Neuronal stem cell (in vitro differentiated cells): ENCODE measurements at places on chromosomes 1 and 21.

DNA sequence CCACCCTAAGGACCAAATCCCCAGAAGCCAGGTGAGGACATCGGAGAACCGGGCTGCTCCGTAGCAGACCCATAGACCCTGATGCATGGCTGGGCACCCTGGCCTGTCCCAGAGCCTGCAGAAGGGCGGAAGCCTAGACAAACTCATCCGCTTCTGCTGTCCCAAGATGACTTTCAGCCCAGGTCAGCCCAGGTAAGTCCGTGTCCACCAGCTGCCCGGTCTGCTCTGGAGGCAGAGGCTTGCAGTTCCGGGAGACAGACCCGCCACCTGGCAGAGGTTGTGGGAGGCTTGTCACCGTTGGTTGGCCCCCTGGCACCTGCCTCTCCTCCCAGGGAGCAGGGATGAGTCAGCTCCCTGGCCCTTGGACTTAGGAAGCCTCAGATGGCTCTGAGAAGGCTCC is 22.8 kb upstream of the POFUT2 start:
- peaks cover 18% of the 10 kb centered on the region for H3K4me1 ChIP-seq
- H3K27me3 ChIP-seq: no peaks in the 10 kb centered on the region
- DNase-seq: no peak

DNA sequence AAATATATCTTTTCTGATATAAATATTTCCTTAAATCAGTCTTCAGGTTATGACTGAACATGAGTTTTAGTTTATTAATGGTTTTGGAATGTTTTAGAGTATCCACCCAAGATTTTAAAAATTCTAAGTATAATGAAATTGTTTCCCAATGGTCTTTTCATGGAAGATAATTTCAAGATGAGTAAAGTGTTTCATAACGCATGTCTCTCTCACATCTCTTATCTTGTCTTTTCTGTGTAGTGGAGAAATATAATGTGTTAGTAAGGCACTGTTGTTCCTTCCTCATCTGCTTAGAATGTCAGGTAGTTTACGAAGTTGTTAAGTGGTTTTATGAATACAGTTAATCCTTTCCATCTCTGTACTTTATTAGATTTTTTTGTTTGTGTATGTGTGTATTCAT is 49.6 kb downstream of the PLA2G4A start:
- no peaks in the 10 kb centered on the region for H3K27me3 ChIP-seq
- no peaks in the 10 kb centered on the region for H3K36me3 ChIP-seq
- H3K4me1 ChIP-seq: no peaks in the 10 kb centered on the region

DNA sequence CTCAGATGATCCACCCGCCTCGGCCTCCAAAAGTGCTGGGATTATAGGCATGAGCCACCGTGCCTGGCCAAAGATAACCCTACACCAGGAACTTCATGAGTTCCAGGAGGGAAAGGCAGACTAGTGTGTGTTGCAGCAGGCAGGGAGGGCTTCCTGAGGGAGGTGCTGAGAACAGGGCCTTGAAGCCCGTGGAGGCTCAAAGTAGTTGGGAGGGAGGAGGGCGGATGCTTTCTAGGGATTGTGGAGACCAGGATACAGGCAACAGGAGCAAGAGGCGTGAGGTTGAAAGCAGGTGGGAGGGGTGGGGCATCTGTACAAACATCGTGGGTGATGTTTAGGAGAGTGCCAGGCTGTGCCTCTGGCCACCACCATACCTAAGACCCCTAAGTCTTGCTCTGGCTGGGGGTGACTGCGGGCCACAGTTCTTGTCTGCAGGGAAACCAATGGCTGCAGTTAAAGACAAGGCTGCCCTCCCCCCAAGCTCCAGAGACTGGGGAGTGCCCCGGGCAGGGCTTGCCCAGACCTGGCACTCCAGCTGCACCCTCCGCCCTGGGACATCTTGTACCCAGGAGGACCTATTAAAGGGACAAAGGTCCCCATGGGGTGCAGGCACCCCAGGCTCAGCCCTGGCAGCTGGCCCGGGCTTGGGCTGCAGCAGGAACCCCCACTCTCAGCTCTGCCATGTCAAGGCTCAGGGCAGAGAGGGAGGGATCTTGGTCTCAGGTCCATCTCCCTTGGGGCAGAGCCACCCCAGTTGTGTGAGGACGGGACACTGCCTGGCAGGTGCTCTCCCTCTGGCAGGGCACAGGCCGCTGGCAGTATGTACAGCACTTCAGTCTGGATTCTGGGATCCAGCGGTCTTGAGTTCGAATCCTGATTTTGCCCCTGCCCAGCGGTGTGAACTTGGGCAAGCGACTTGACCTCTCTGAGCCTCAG is 22.1 kb upstream of the CASZ1 start:
- H3K4me1 ChIP-seq: peaks cover 7% of the 10 kb centered on the region
- no peak for DNase-seq
- no peaks in the 10 kb centered on the region for H3K27me3 ChIP-seq

DNA sequence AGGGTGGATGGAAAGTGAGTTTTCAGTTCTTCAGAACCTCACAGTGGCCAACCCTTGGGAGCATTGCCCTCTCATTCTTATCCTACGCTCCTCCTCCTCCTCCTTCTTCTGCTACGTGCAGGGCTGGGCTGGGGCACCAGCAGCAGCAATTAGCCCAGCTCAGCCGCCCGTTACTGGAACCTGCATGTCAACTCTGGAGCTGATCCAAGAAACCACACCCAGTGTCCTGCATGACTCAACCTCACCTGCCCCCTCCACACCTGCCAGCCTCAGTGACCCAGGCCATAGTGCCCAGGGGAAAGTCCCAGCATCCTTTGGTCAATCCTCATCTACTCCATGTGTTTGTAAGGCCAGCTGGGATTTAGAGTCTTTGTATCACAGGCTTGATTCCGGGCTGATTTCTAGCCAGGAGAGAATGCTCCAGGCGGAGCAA is 12.6 kb downstream of the ELF3 start:
- no peaks in the 10 kb centered on the region for H3K27me3 ChIP-seq
- no peak for DNase-seq
- H3K27ac ChIP-seq: no peak overlapping the region
- no peaks in the 10 kb centered on the region for H3K36me3 ChIP-seq
- H3K4me3 ChIP-seq: no peak overlapping the region
- H3K4me1 ChIP-seq: no peaks in the 10 kb centered on the region

DNA sequence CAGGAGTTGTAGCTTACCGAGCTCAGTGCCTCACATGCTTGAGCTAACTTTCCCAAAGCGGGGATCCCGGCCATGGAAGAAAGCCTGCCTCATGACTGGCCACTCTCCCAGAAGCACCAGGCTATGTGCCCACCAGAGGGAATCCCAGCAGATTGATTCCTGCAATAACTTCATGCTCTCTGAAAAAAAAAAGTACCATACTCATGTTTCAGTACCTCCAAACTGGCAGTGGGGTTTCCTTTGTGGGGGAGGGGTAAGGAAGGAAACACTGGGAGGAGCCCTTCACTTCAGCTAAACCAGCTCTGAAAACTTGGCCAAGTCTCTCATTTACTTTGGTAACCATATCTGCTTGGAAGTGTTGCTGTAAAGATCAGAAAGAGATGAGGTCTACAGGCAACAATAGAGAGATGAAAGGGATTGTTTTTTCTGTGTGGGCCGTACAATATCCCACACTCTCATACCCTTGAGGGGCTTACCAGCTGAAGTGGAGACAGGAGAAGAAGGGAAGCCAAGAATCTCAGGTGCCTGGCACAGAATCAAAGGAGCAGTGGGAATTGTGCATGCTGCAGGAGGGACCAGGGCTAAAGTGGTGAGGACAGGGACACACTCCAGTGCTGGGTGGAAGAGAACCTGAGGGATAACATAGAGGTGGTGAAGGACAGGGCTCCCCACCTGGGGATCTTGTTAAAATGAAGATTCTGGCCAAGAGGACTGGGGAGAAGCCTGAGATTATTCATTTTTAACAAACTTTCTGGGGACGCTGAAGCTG is 42.4 kb upstream of the TACSTD2 start:
- H3K4me3 ChIP-seq: no peak overlapping the region
- H3K27ac ChIP-seq: no peak overlapping the region
- no peaks in the 10 kb centered on the region for H3K36me3 ChIP-seq
- DNase-seq: no peak
- H3K27me3 ChIP-seq: no peaks in the 10 kb centered on the region

- no peak overlapping the region for H3K4me3 ChIP-seq
- H3K4me1 ChIP-seq: no peaks in the 10 kb centered on the region
- peaks cover 2% of the 10 kb centered on the region for H3K36me3 ChIP-seq
- H3K27ac ChIP-seq: no peak overlapping the region
- DNase-seq: no peak
- no peaks in the 10 kb centered on the region for H3K27me3 ChIP-seq
Observed at GRCh38 chr1:15007842-15008241, 145.7 kb upstream of the TMEM51 start.

GRCh38 chr1:185156288-185156853 is 382 bp downstream of the TRMT1L start:
- peaks cover 2% of the 10 kb centered on the region for H3K36me3 ChIP-seq
- peaks cover 2% of the 10 kb centered on the region for H3K4me1 ChIP-seq
- no peaks in the 10 kb centered on the region for H3K27me3 ChIP-seq
- peak overlapping the region; percentile 93 for H3K27ac ChIP-seq
